Heart left ventricle (tissue), 16 donors: ENCODE measurements at places on chromosomes 3 and 15. TPM values are rescaled to one million over a fixed set of nuclear protein-coding genes. Genes with fewer than 3 reads are reported as not detected.

Gene HDC
- total RNA-seq = 0.97 TPM

- no peak for DNase-seq
These were observed 14.1 kb downstream of the LACTB start for GRCh38 chr15:63135804-63136203.

DNA sequence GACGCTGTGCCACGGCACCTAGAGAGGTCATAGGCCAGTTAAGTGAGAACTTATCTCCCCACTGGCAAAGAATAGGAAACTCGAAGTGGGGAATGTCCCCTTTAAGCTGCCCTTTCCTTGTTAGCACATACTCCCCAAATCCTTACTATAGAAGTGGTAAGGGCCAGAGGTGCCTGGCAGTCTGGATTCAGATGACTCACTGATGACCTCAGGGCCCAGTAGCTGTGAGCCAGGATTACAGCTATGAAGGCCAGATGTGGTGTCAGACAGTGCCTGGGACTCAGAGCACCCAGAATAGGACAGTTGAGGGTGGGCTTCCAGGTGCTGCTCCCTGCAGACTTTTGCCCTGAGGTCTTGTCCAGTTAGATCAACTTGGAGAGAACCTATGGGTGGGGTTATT lies 37.7 kb downstream of the PDIA5 start:
- no peak for DNase-seq

Gene PP2D1
- not detected for total RNA-seq

GRCh38 chr3:194072691-194073279 lies 63.2 kb upstream of the HES1 start:
- no peak for DNase-seq

Gene CCR9
- not detected for total RNA-seq

Gene MAGEF1
- 34.5 TPM for total RNA-seq

Gene GP5
- not detected for total RNA-seq

DNA sequence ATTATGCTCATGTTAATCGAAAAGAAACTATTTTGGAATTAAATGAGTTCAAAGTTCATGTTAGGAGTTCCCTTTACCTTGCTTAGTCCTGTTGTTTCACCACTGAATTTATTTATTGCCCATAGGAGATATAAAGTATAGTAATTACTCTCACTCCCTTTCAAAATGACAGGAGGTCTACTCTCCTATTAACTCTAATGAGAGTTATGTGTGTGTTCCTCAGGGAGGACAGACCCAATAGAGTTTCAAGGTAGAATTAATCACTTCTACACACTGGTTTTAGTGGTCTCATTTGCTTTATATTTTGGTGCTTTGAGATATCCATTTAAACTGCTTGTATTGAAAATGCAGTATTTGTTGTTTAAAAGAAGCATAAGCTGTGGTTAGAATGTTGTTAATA lies 398.9 kb downstream of the NLGN1 start:
- DNase-seq = no peak

DNA sequence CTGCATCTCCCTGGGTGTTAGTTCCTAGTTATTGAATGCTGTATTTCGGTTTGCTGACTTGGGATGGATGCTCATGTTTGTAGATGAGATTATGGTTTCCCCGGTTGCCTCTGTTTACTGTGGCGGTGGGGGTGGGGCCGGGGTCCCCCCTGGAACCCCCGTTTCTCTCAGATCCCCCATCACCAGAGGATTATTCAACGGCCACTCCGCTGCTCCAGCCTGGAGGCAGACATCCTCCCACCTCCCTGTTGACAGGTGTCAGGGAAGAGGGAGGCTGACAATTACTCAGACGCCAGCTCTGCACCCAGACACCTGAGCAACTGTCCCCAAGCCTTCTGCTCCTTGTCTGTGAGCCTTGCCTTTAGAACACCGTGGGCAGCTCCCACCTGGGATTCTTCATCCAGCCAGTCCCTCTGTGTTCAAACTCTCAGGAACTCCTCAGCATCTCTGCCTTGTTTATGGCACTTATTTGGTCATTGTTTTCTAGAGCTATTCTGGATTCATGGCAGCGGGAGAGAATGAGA lies 95.9 kb upstream of the PRR20G start:
- no peak for DNase-seq

GRCh38 chr3:142481196-142481595 lies 33.4 kb upstream of the XRN1 start:
- DNase-seq = no peak

Gene MASP1
- 120 TPM for total RNA-seq
